ENCODE measurements at places on chromosomes 1 and 21. TPM values are rescaled to one million over a fixed set of nuclear protein-coding genes. Genes with fewer than 3 reads are reported as not detected.

- H3K36me3 ChIP-seq, result no peaks in the 10 kb centered on the region
- DNase-seq, result peak; percentile 74
- no peaks in the 10 kb centered on the region for H3K27me3 ChIP-seq
- H3K4me1 ChIP-seq, result peaks cover 62% of the 10 kb centered on the region
Measured at GRCh38 chr21:45128613-45129188, 54.3 kb downstream of the ADARB1 start.

DNA sequence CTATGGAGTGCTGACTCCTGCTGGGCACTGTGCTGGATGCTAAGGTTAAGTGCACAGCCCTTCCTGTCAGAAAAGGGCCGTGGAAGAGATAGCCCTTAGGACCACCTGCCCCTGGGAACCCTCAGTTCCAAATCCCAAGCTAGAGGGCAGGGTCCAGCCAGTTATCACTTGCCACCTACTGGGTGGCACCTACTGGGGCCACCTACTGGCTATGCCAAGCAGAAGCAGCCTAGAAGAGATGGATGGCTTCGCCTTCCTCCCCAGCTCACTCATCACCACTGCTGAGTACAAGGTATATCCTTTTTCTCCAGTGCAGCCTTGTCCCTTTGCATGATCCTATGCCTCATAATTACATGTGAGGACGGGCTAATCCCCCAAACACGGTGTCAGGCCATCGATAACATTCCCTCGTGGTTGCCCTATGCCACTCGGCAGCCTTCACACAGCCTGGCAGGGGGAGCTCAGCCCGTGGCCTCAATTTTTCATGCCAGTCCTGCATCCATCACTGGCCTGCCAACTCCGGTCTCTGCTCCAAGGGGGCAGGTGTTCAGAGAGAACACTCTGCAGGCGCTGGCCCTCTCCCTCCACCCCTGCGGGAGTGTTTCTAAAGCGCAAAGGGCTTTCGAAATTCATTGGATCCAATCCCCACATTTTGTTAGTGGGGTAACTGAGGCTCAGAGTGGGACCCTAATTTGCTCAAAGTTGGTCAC is 49.0 kb downstream of the SYT2 start:
- DNase-seq, result no peak
- H3K36me3 ChIP-seq, result no peaks in the 10 kb centered on the region
- no peaks in the 10 kb centered on the region for H3K4me1 ChIP-seq
- H3K27me3 ChIP-seq, result peaks cover 2% of the 10 kb centered on the region
- no peak overlapping the region for H3K27ac ChIP-seq

GRCh38 chr1:173016419-173016818 is 34.3 kb downstream of the TNFSF18 start:
- DNase-seq, result no peak
- H3K4me3 ChIP-seq, result no peak overlapping the region
- H3K4me1 ChIP-seq, result no peaks in the 10 kb centered on the region
- H3K27ac ChIP-seq, result no peak overlapping the region
- no peaks in the 10 kb centered on the region for H3K27me3 ChIP-seq
- H3K36me3 ChIP-seq, result no peaks in the 10 kb centered on the region

RBP7 gene
- 7.9 TPM for total RNA-seq

CYP4A22 gene
- 0.32 TPM for total RNA-seq

MCOLN3 gene
- total RNA-seq, result 0.61 TPM

Measured in gastrocnemius medialis (tissue), 4 donors.